HFF-Myc (cell line): ENCODE measurements at places on chromosomes 7 and 10.

- peak; percentile 72 for DNase-seq
Measured at GRCh38 chr10:80444646-80445319, 9.3 kb upstream of the TSPAN14 start.

DNA sequence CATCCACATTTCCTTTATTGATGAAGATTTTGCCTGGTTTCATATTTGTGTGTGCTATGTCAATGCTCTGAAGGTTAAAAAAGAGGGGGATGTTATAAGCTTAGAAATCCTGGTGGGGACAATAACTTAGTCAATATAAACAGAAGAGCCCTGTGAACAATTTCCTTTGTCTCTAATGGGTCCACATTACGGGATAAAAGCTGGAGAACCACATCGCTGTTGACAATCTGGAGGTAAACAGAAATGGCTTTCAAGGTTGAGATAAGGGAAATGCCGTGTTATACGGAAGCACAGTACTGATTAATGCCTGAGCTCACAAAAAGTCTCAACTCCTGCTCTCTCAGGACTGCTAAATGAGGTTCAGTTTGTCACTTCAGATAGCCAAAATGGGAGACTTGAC, 16.8 kb downstream of the ASAH2 start:
- no peak for DNase-seq

GRCh38 chr7:11127114-11127785, 153.6 kb downstream of the PHF14 start:
- no peak for DNase-seq

DNA sequence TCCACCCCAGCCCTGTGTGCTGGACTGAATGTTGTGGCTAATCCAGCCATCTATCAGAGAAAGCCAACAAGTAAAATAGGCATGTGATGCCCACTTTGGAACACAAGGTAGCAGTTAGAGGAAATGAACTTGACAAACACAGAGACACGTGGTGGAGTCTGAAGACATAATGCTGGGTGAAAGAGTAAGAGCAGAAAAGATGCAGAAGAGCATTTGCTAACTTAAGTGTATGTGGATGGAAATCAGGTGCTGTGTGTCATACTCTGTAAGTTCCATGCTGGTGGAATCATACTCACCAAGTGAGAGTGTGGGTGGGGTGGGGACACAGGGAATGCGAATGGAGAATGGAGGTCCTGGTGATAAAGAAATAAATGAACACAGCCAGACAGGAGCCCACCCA, 22.8 kb downstream of the WDFY4 start:
- no peak for DNase-seq

GRCh38 chr7:49769285-49769857, 4.1 kb upstream of the VWC2 start:
- DNase-seq, result no peak

DNA sequence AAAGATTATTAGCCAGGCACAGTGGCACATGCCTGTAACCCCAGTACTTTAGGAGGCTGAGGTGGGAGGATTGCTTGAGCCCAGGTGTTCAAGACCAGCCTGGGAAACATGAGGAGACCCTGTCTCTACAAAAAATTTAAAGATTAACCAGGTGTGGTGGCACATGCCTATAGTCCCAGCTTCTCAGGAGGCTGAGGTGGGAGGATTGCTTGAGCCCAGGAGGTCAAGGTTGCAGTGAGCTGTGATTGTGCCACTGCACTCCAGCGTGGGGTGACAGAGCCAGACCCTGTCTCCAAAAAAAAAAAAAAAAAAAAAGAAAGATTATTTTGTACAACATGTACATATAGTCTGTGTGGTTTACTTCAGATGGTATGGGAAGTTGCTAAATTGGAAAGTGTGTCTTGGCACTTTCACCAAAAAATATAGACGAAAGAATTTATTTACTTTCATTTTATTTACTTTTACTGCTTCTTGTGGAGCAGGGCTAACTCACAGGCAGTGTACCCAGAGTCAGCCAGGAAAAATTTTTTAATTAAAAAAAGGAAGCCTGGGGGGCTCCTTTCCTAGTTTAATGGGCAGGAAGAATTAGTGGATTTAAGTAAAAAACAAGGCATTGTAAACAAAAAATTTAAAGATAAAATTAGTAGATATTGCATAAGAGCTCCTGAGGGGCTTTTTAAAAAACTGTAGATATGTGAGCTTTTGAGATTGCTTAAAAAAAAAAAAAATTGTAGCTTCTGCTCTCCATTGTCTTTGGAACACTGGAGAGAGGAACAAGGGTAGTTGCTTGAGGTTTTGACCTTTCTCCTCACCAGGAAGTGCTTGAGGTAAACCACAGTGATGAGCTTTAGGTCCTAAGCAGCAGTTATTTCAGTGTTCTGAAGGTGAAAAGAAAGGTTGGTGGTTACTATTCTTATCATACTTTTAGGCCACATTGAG, 44.6 kb upstream of the VDAC2 start:
- no peak for DNase-seq

DNA sequence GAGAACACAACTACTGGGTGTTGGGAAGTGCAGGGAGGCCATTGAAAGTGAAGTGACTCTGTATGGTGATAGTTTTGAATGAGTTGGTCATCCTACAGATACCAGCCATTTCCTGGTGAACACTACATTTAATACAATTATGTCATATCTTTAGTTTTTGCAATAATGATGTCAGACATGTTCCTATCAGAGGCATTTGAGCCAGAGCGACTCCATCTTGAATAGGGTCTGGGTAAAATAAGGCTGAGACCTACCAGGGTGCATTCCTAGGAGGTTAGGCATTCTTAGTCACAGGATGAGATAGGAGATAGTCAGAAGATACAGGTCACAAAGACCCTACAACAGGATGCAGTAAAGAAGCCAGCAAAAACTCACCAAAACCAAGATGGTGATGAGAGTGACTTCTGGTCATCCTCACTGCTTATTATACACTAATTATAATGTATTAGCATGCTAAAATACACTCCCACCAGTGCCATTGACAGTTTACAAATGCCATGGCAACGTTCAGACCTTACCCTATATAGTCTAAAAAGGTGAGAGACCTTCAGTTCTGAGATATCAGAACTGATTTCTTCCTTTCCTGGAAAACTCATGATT, 28.2 kb downstream of the ADK start:
- DNase-seq, result no peak

DNA sequence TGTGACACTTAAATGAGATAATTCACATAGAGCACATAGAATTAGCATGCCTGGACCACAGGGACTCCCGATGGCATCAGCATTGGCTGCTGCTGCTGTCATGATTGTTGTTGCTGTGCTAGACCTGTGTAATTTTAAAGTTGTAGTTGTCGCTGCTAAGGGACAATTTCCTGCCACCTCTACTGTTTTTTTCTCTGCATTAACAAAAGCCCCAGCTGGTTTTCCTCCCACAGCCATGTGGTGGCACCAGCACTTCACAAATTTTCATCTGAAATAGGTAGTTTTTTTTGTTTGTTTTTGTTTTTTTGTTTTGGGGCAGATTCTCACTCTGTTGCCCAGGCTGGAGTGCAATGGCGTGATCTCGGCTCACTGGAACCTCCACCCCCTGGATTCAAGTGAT, 25.4 kb upstream of the PRXL2A start:
- DNase-seq, result no peak

DNA sequence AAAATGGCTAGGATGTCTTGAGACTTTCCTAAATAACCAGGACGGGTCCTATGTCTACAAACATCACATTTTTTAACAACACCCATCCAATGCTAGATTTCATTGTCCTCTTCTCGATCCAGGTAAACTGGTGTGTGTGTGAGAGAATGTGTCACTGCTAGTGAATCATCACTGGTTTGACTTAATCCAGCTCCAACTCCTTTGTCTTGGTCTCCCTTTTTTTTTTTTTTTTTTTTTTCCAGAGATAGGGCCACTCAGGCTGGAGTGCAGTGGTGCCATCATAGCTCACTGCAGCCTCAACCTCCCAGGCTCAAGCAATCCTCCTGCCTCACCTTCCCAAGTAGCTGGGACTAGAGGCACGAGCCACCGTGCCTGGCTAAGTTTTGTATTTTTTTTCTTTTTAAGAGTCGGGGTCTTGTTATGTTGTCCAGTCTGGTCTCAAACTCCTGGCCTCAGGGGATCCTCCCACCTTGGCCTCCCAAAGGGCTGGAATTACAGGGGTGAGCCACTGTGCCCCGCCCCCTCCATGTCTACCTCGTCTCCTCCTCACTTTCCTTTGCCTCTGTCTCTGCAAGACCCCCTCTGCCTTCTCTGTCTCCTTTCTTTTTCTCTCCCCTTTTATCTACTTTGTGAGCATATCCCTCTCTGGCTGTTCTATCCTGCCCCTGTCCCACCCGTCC, 2.2 kb upstream of the UFSP1 start:
- no peak for DNase-seq

DNA sequence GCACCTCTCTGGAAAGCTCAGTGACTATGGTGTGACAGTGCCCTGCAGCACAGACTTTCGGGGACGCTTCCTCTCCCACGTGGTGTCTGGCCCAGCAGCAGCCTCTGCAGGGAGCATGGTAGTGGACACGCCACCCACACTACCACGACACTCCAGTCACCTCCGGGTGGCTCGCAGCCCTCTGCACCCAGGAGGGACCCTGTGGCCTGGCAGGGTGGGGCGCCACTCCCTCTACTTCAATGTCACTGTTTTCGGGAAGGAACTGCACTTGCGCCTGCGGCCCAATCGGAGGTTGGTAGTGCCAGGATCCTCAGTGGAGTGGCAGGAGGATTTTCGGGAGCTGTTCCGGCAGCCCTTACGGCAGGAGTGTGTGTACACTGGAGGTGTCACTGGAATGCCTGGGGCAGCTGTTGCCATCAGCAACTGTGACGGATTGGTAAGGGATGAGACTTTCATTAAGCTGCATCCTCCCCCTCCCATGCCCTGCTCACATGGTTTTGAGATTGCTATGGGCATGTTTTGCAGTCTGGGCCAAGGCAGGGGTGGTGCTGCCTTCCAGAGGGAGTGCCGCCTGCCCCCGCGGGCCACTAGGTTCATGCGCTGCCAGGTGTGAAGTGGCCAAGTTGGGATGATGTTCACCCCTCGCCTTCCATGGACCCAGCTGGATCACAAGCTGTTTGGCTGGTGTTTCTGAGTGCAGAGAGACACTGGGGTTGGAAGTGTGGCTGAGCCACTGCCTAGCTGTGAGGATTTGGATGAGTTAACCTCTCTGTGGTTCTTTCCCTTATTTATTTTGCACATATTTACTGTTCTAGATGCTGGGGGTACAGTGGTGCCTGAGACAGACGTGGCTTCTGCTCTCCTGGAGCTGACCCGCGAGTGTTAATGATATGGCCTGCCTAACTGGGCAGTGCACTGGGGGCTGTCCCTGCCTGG, 2.5 kb downstream of the ADAMTS14 start:
- DNase-seq, result no peak

DNA sequence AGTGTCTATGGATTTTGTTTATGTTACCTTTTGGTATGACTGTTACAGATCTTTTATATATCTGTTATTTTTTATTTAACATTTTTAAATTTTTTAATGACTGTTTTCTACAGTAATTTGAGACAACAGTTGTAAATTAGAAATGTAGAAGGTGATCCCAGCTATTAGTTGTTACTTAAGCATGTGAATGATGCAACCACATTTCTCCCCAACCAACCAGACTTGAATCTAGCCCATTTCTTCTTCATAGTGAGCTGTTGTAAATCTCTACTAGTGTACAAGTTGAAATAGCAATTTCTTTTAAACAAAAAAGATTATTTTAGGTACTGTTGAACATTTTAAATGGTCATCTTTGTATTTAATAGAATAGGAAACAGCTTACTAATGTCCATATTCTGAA, 18.0 kb downstream of the TMEM106B start:
- no peak for DNase-seq

GRCh38 chr7:126698446-126698845, 554.3 kb downstream of the GRM8 start:
- no peak for DNase-seq

DNA sequence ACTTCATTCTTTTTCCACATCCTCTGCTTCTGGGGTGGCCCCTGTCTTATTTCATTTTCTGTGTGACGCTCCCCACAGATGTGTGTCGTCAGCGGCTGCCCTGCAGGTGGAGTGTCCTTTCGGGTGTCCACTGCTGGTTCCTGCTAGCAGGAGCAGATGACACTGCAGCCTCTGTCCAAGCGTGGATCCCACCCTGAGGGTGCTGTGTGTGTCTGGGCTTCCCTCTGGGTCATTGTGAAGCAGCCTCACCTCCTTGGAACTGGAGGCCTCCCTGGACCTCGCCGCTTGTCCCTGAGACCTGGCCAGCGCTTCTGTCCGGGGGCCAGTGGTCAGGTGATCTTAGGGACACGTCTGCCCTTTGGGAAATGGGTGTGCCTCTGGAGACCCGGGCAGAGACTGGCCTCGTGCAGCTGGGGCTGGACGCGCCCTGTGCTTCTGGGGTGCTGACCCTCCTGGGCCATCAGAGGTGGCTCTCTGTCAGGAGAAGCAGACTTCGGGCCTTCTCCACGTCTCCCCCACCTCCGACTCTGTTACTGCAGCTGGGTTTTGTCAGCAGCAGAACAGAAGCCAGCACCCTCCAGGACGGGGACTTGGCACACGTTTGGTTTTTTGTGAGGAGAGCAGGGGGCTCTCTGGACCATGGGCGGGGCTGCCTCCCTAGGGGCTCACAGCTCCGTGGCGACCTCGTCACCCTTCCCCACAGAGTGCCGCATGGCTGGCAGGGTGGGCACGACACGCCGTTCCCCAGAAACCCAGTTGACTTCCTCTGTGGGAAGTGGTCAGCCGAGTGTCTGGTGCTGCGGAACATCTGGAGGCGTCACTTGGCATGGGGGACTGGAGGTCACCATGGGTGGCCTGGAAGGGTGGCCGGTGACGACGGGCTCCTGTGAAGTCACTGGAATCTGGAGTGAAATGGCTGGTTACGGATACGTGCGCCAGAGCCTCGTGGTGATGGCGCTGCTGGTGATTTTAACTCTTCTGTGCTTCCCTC, 48.4 kb downstream of the INPP5A start:
- no peak for DNase-seq

- no peak for DNase-seq
Measured at GRCh38 chr10:86646532-86646931, 7.8 kb upstream of the OPN4 start.

DNA sequence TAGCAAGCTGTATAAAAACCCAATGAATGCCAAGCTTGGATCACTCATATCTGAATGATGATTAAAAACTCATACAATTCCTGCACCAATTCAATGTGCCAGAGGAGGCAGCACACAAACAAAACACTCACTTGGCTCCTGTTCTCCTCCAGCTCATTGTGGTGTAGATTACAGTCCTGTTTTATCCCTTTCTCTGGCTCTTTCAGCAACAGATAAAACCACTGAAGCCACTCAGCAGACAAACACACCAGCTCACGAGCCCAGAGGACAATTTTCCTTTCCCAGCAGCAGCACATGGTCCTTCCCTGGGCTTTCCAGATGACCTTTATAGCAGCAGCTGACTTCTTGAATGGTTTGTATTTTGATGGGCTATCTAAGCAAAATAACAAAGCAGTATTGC, 107.3 kb upstream of the STARD3NL start:
- no peak for DNase-seq

GRCh38 chr10:132676193-132676891, 109.6 kb downstream of the NKX6-2 start:
- no peak for DNase-seq

- DNase-seq, result no peak
Measured at GRCh38 chr7:88328787-88329186, 22.1 kb upstream of the STEAP4 start.
